ENCODE measurements at places on chromosomes 3 and 15. TPM values are rescaled to one million over a fixed set of nuclear protein-coding genes. Genes with fewer than 3 reads are reported as not detected.

DNA sequence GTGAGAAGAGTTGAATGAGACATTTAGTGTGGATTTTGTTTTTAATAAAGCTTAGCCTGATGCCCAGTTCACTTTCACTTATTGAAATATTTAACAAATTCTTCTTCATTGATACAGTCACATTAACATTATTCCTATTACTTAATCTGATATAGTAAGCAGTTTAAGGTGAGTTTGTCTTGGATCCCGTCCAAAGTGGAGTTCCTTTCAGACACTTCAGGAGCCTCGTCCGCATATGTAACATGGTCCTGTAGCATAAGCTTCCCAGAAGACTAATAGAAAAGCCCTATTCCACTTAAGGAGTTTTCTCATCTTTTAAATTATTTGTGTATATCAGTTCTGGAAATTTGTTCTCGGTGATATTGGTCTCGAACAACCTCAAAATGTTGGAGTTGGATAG is 39.7 kb upstream of the MLF1 start:
- H3K27me3 ChIP-seq, result no peaks in the 10 kb centered on the region
- DNase-seq, result no peak
- no peak overlapping the region for H3K4me3 ChIP-seq
- no peaks in the 10 kb centered on the region for H3K36me3 ChIP-seq
- H3K27ac ChIP-seq, result no peak overlapping the region
- no peaks in the 10 kb centered on the region for H3K4me1 ChIP-seq

DNA sequence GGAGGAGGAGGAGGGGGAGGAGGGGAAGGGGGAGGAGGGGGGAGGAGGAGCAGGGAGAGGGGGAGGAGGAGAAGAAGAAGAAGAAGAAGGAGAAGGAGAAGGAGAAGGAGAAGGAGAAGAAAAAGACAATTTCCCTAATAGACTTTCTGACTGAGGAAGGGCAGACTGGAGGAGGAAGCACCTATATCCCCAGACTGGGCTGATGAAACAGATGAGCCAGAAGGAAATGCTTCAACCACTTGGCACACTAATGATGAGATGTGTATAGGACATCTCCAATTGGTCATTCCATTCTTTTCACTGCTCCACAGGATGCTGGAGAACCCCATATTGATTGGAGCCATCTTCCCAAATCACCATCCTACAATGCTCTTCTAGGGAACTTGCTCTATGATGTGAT is 69.9 kb downstream of the LYZL4 start:
- H3K36me3 ChIP-seq, result no peaks in the 10 kb centered on the region
- no peak overlapping the region for H3K4me3 ChIP-seq
- no peak for DNase-seq
- no peaks in the 10 kb centered on the region for H3K4me1 ChIP-seq
- H3K27me3 ChIP-seq, result no peaks in the 10 kb centered on the region

DNA sequence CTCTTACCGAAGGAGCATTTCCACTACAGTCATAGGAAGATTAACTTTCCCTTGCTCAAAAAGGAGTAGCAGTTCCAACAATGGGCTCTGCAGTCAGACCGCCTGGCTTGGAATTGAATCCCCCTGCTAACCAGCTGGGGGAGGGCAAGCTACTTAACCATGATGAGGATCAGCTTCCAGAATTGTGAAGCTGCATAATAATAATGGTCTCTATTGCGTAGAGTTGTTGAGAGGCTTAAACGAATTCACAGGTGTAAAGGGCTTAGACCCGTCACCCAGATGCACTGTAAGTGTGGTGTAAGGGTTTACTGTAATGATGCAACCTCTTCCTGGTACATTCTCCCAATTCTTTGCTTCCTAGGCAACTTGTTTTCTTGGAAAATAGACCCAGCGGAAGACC is 185.2 kb upstream of the RGMA start:
- no peak overlapping the region for H3K4me3 ChIP-seq
- H3K36me3 ChIP-seq, result no peaks in the 10 kb centered on the region
- no peak for DNase-seq
- H3K4me1 ChIP-seq, result no peaks in the 10 kb centered on the region

GRCh38 chr15:61227950-61228936 is 859 bp downstream of the RORA start:
- peak overlapping the region; percentile 75 for H3K4me3 ChIP-seq
- peak; percentile 59 for DNase-seq
- peaks cover 30% of the 10 kb centered on the region for H3K4me1 ChIP-seq
- peak overlapping the region; percentile 87 for H3K27ac ChIP-seq
- H3K36me3 ChIP-seq, result no peaks in the 10 kb centered on the region

GRCh38 chr3:141525814-141526213 is 39.0 kb downstream of the RASA2 start:
- no peak overlapping the region for H3K27ac ChIP-seq
- peaks cover 11% of the 10 kb centered on the region for H3K4me1 ChIP-seq
- no peaks in the 10 kb centered on the region for H3K36me3 ChIP-seq
- H3K4me3 ChIP-seq, result no peak overlapping the region
- H3K27me3 ChIP-seq, result no peaks in the 10 kb centered on the region
- DNase-seq, result no peak

DNA sequence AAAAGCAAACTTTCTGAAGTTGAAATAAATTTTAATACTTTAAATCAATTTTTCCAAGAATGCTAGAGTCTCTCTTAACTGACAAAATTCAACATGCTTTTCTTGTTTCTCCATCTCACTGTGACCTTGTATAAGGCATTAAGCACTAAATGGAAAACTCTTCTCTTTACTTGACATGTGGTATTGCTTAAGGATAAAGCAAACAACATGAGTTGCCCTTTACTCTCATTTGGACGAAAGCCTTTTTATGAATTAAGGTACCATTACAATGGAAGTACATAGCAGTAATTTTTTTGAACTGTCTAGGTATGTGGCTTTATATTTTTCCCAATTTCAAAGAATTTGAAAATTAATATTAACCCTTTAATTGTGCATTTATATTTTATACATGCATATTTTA is 1.4 kb downstream of the STRIT1 start:
- H3K27me3 ChIP-seq, result no peaks in the 10 kb centered on the region
- H3K4me1 ChIP-seq, result no peaks in the 10 kb centered on the region
- H3K36me3 ChIP-seq, result no peaks in the 10 kb centered on the region
- peak overlapping the region; percentile 63 for H3K4me3 ChIP-seq
- no peak for DNase-seq

DNA sequence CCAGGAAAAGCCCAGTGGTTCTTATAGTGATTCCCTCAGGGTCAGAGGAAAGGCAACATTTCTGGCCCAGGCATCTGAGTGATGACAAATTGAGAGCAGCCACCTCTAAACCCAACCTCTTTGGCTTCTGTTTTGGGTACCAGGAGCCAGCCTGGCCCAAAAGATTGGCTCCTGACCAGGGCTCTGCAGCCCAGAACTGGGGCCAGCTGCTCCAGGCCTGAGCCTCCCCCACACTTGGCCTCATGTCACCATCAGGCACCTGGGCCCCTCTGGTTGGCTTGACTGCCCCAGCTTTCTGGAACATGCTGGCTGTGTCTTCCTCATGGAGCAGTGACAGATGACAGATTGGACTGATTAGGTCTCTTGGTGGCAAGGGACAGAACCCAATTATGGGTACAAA is 26.0 kb upstream of the HCN4 start:
- no peak overlapping the region for H3K4me3 ChIP-seq
- DNase-seq, result no peak
- peaks cover 2% of the 10 kb centered on the region for H3K27me3 ChIP-seq
- H3K4me1 ChIP-seq, result no peaks in the 10 kb centered on the region

Gene DZIP1L
- total RNA-seq, result 1.0 TPM

Gene SPATA12
- total RNA-seq, result not detected
